ENCODE measurements at places on chromosomes 5 and 9. TPM values are rescaled to one million over a fixed set of nuclear protein-coding genes. Genes with fewer than 3 reads are reported as not detected.

Gene CRB2
- total RNA-seq: 0.13 TPM

DNA sequence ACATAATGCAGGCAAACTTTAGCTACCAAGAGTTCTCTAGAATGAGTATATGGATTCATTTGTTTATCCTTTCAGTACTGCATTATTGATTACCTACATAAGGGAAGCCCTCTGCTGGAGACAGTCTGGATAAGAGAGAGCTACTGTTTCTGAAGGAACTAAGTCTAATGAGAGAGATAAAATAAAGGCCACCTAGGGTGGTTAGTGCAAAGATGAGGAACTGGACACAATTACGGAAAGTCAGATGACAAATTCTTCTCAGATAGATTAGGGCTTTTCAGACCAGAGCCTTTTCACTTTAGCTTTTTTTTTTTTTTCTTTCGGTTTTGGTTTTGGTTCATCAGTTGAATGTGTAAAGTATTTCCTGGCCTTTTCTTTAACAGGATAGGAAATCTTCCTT lies 31.3 kb downstream of the ISOC1 start:
- no peaks in the 10 kb centered on the region for H3K36me3 ChIP-seq
- no peaks in the 10 kb centered on the region for H3K4me1 ChIP-seq
- no peak overlapping the region for H3K4me3 ChIP-seq
- H3K27ac ChIP-seq: no peak overlapping the region
- no peak for DNase-seq

GRCh38 chr9:108049026-108049607 lies 559.5 kb upstream of the KLF4 start:
- H3K27me3 ChIP-seq: no peaks in the 10 kb centered on the region
- H3K4me3 ChIP-seq: no peak overlapping the region
- H3K27ac ChIP-seq: no peak overlapping the region
- no peaks in the 10 kb centered on the region for H3K36me3 ChIP-seq
- peaks cover 18% of the 10 kb centered on the region for H3K4me1 ChIP-seq

Gene FOXD4
- total RNA-seq: 0.42 TPM

- H3K27me3 ChIP-seq: no peaks in the 10 kb centered on the region
- no peak overlapping the region for H3K27ac ChIP-seq
- H3K36me3 ChIP-seq: no peaks in the 10 kb centered on the region
- no peaks in the 10 kb centered on the region for H3K4me1 ChIP-seq
- H3K4me3 ChIP-seq: no peak overlapping the region
Observed at GRCh38 chr5:93789173-93790067, 48.0 kb upstream of the POU5F2 start.

- no peaks in the 10 kb centered on the region for H3K36me3 ChIP-seq
- no peak for DNase-seq
- no peak overlapping the region for H3K4me3 ChIP-seq
- H3K27me3 ChIP-seq: no peaks in the 10 kb centered on the region
- no peaks in the 10 kb centered on the region for H3K4me1 ChIP-seq
Observed at GRCh38 chr5:109725135-109725534, 35.4 kb downstream of the MAN2A1 start.

DNA sequence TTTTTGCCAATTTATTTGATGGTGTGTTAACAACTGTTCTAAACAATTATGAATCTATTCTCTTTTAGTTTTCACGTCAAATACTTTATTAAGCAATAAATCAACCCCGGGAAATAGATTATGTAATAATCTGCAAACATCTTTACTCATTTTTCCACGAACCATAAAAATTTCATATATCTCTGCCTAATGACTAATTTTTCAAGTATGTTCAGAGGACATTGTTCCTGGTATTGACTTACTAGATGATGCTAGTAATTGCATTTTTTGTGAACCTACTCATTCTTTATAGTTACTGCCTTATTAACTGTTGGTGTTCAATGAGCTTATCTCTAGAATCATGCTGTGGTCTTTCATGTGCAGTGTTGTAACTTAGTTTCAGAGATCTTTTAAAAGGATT lies 41.0 kb upstream of the FBN2 start:
- H3K36me3 ChIP-seq: no peaks in the 10 kb centered on the region
- H3K27me3 ChIP-seq: no peaks in the 10 kb centered on the region
- no peak overlapping the region for H3K27ac ChIP-seq

- H3K27ac ChIP-seq: no peak overlapping the region
- H3K4me1 ChIP-seq: peaks cover 9% of the 10 kb centered on the region
- no peaks in the 10 kb centered on the region for H3K36me3 ChIP-seq
- peak; percentile 42 for DNase-seq
- no peak overlapping the region for H3K4me3 ChIP-seq
Observed at GRCh38 chr5:126866851-126867636, 90.1 kb downstream of the LMNB1 start.

DNA sequence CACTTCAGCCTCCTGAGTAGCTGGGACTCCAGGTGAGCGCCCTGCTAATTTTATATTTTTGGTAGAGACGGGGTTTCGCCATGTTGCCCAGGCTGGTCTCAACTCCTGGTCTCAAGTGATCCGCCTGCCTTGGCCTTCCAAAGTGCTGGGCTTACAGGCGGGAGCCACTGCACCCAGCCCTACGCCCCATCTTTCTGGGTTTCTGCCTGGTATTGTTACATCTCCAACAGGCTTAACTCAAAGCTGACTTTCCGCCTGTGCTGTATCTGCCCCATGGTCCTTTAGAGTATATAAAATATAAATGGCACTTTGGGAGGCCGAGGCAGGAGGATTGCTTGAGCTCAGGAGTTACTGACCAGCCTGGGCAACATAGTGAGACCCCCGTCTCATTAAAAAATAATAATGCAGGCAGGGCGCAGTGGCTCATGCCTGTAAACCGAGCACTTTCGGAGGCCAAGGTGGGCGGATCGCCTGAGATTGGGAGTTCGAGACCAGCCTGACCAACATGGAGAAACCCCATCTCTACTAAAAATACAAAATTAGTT lies 36.5 kb upstream of the GLDC start:
- H3K4me1 ChIP-seq: peaks cover 18% of the 10 kb centered on the region
- H3K27ac ChIP-seq: peak overlapping the region; percentile 98
- no peaks in the 10 kb centered on the region for H3K27me3 ChIP-seq
- H3K36me3 ChIP-seq: no peaks in the 10 kb centered on the region
- no peak for DNase-seq

DNA sequence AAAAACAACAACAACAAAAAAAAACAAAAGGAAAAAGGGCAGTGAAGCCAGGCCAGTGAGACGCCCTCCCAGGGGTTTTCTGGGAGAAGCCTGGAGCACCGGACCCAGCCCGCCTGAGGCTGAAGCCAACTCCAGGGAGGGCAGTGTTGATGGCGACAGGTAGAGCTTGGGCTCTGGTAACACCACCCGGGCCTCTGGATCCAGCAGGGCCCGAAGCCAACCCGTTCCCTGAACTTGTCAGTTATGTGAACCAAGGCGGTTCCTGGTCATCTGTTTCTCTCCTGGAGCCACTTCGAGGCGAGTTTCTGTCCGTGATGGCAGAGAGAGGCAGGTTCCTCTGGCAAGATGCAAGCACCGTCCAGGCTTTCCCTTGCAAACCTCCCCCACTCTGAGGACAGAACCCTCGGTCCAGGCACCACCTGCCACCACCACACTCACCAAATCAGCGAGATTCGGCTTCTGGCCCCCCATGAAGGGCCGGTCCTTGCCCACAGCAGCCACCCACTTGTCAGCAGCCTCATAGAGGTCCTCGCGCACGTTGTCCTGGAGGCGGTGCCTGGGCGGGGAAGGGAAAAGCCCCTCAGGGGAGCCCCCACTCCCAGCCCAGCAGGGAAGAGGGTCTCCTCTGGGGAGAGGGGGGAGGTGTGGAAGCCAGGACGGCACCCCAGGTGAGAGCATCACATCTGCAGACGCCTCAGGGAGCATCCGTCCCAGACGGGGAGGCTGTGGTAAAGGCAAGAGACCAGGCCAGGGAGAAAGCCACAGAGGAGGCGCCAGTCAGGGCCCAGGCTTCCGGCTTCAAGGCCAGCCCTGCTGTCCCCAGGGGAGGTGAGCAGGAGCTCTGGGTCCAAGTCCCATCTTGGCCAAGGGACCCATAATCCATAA lies 5.4 kb downstream of the PTGES2 start:
- H3K36me3 ChIP-seq: peaks cover 46% of the 10 kb centered on the region
- no peak overlapping the region for H3K4me3 ChIP-seq
- no peak overlapping the region for H3K27ac ChIP-seq
- H3K4me1 ChIP-seq: peaks cover 39% of the 10 kb centered on the region
- no peak for DNase-seq

- DNase-seq: no peak
- no peak overlapping the region for H3K4me3 ChIP-seq
- no peak overlapping the region for H3K27ac ChIP-seq
- peaks cover 50% of the 10 kb centered on the region for H3K4me1 ChIP-seq
- H3K27me3 ChIP-seq: no peaks in the 10 kb centered on the region
- no peaks in the 10 kb centered on the region for H3K36me3 ChIP-seq
Observed at GRCh38 chr9:37939575-37940095, 35.7 kb upstream of the SLC25A51 start.

Gene NR2F1
- 40.9 TPM for total RNA-seq

- peaks cover 30% of the 10 kb centered on the region for H3K36me3 ChIP-seq
- peak overlapping the region; percentile 86 for H3K27ac ChIP-seq
- H3K4me1 ChIP-seq: peaks cover 34% of the 10 kb centered on the region
- no peak for DNase-seq
- H3K4me3 ChIP-seq: peak overlapping the region; percentile 87
Observed at GRCh38 chr5:74767579-74767913, 497 bp downstream of the NSA2 start.

GRCh38 chr5:558871-559503 lies 34.7 kb upstream of the SLC9A3 start:
- no peaks in the 10 kb centered on the region for H3K27me3 ChIP-seq
- no peaks in the 10 kb centered on the region for H3K36me3 ChIP-seq
- no peaks in the 10 kb centered on the region for H3K4me1 ChIP-seq
- no peak for DNase-seq

- H3K36me3 ChIP-seq: peaks cover 15% of the 10 kb centered on the region
- H3K4me1 ChIP-seq: no peaks in the 10 kb centered on the region
- H3K27ac ChIP-seq: no peak overlapping the region
- H3K27me3 ChIP-seq: no peaks in the 10 kb centered on the region
- no peak overlapping the region for H3K4me3 ChIP-seq
Observed at GRCh38 chr9:83651558-83651957, 28.6 kb downstream of the IDNK start.

Gene GHR
- total RNA-seq: 7.1 TPM

DNA sequence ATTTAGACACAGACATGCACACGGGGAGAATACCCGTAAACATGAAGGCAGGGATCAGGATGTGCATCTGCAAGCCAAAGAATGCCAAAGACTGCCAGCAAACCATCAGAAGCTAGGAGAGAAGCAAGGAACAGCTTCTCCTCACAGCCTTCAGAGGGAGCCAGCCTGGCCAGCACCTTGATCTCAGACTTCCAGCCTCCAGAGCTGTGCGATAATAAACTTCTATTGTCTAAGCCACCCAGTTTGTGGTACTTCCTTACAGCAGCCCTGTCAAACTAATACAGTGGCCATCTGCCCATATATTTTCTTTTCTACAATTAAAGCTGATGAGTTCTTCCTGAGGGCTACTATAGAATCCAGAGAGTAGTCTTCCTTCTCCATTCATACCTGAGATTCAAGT lies 135.0 kb downstream of the SNCAIP start:
- H3K27me3 ChIP-seq: no peaks in the 10 kb centered on the region
- H3K27ac ChIP-seq: no peak overlapping the region
- peaks cover 9% of the 10 kb centered on the region for H3K36me3 ChIP-seq

- H3K4me3 ChIP-seq: no peak overlapping the region
- no peak for DNase-seq
- H3K4me1 ChIP-seq: no peaks in the 10 kb centered on the region
- H3K27ac ChIP-seq: no peak overlapping the region
- H3K27me3 ChIP-seq: no peaks in the 10 kb centered on the region
Observed at GRCh38 chr5:179152941-179153340, 92.8 kb downstream of the ZNF354C start.

GRCh38 chr9:34451545-34451944 lies 6.8 kb downstream of the FAM219A start:
- H3K4me1 ChIP-seq: peaks cover 66% of the 10 kb centered on the region
- no peak overlapping the region for H3K27ac ChIP-seq
- no peaks in the 10 kb centered on the region for H3K36me3 ChIP-seq
- H3K4me3 ChIP-seq: no peak overlapping the region
- H3K27me3 ChIP-seq: no peaks in the 10 kb centered on the region

GRCh38 chr5:151740336-151740942 lies 18.0 kb downstream of the ATOX1 start:
- H3K4me3 ChIP-seq: peak overlapping the region; percentile 22
- peaks cover 13% of the 10 kb centered on the region for H3K36me3 ChIP-seq
- no peak for DNase-seq
- no peaks in the 10 kb centered on the region for H3K27me3 ChIP-seq
- peak overlapping the region; percentile 75 for H3K27ac ChIP-seq

- no peaks in the 10 kb centered on the region for H3K4me1 ChIP-seq
- H3K27ac ChIP-seq: no peak overlapping the region
- no peaks in the 10 kb centered on the region for H3K36me3 ChIP-seq
- no peak for DNase-seq
Observed at GRCh38 chr5:166281433-166281832, 2010.0 kb upstream of the WWC1 start.

DNA sequence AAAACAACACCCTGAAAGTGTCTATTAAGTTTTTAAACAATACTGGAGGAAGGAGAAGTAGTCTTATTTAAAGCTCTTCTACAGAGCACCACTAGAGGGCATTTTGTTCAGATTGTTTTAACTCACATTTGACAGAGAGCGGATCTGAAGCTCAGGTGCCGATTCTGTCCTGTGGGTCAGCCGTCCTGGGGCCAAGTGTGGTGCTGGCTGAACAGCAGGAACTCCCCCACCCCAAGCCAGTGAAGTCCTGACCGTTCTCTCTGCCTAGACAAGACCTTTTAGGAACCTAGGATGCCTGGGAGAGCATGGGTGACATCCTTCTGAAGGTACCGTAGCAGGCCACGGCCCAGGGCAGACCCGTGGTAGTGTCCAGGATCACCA lies 3.9 kb downstream of the EXOC3 start:
- peaks cover 55% of the 10 kb centered on the region for H3K36me3 ChIP-seq
- no peaks in the 10 kb centered on the region for H3K27me3 ChIP-seq

Gene UCK1
- total RNA-seq: 51.0 TPM

- peaks cover 23% of the 10 kb centered on the region for H3K4me1 ChIP-seq
- H3K36me3 ChIP-seq: no peaks in the 10 kb centered on the region
- H3K4me3 ChIP-seq: no peak overlapping the region
- DNase-seq: no peak
Observed at GRCh38 chr5:158953929-158954534, 145.7 kb downstream of the EBF1 start.

Gene SLC36A3
- not detected for total RNA-seq

DNA sequence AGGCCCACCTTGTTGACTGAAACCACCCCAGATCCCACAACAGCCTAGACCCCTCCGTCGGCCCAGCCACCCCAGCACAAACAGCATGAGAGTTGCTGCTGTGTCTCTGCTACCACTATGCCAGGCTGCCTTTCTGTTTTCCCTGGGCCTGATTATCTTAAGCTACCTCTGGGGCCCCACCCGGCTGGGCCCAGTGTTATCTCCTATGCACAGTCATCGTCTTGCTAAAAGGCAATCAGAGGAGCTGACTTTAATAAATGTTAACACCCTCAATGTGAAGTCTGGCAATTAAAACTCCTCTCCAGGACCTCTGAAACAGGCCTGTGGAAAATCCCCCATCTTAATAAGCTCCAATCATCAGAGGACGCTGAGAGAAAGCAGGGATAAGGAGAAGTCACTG lies 144.9 kb downstream of the FAM114A2 start:
- peak; percentile 75 for DNase-seq
- H3K36me3 ChIP-seq: no peaks in the 10 kb centered on the region
- peaks cover 4% of the 10 kb centered on the region for H3K4me1 ChIP-seq
- H3K27ac ChIP-seq: no peak overlapping the region

Data from esophagus muscularis mucosa (tissue), 4 donors.